ENCODE measurements at places on chromosomes 6 and 20. TPM values are rescaled to one million over a fixed set of nuclear protein-coding genes. Genes with fewer than 3 reads are reported as not detected.

- no peaks in the 10 kb centered on the region for H3K36me3 ChIP-seq
- H3K4me1 ChIP-seq: no peaks in the 10 kb centered on the region
- no peak overlapping the region for H3K27ac ChIP-seq
- DNase-seq: no peak
- H3K27me3 ChIP-seq: no peaks in the 10 kb centered on the region
- no peak overlapping the region for H3K4me3 ChIP-seq
Observed at GRCh38 chr6:126385536-126385935, 45.6 kb downstream of the CENPW start.

Gene OPRL1
- total RNA-seq: 7.4 TPM

GRCh38 chr20:38184101-38184500 lies 19.0 kb upstream of the TGM2 start:
- peaks cover 70% of the 10 kb centered on the region for H3K4me1 ChIP-seq
- H3K27me3 ChIP-seq: no peaks in the 10 kb centered on the region
- DNase-seq: peak; percentile 98

Gene SLC35A1
- total RNA-seq: 9.9 TPM

GRCh38 chr6:142861711-142862110 lies 83.3 kb downstream of the HIVEP2 start:
- H3K36me3 ChIP-seq: no peaks in the 10 kb centered on the region
- DNase-seq: no peak
- no peak overlapping the region for H3K4me3 ChIP-seq
- no peaks in the 10 kb centered on the region for H3K4me1 ChIP-seq
- no peaks in the 10 kb centered on the region for H3K27me3 ChIP-seq

- H3K36me3 ChIP-seq: no peaks in the 10 kb centered on the region
- no peak for DNase-seq
- H3K4me3 ChIP-seq: no peak overlapping the region
- H3K27me3 ChIP-seq: no peaks in the 10 kb centered on the region
Observed at GRCh38 chr20:57619051-57619831, 985 bp downstream of the ZBP1 start.
